Fibroblast of lung (primary cell): ENCODE measurements at places on chromosomes 6 and 20. TPM values are rescaled to one million over a fixed set of nuclear protein-coding genes. Genes with fewer than 3 reads are reported as not detected.

DNA sequence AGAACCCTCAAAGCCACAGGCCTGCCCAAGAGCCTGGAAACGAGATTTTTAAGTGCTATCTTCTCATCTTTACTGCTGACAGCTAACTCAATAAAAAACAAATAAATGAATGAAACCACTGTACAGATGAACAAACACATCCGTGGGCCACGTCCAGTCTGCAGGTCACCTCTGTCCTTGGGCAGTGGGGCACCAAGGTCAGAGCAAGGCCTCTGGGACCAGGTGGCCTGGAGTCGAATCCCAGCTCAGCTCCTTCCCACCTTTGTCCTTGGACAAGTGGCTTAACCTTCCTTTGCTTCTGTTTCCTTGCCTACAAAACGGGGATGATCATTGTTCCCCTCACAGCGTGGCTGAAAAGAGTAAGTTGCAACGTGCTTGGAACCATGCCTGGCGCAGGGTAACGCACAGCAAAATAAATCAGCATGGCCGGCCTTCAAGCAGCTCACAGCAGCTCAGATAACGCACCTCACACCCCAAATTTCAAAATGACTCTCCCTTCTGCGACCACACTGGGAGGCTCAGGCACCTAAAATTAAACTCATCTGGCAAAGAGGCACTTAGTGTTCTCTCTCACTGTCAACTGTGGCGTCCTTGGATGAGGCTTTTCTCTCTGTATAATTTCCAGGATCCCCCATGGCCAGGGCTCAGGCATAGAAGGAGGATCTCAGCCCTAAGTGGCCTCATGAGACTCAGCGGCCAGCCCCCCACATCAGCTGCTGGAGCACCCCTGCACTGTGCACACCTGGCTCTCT lies 35.7 kb downstream of the RRBP1 start:
- no peak overlapping the region for H3K4me3 ChIP-seq
- no peak for DNase-seq
- H3K27me3 ChIP-seq = no peaks in the 10 kb centered on the region

- no peak for DNase-seq
- H3K36me3 ChIP-seq = peaks cover 8% of the 10 kb centered on the region
- H3K27ac ChIP-seq = no peak overlapping the region
- no peaks in the 10 kb centered on the region for H3K27me3 ChIP-seq
- no peak overlapping the region for H3K4me3 ChIP-seq
Observed at GRCh38 chr6:143505537-143505936, 6.0 kb downstream of the FUCA2 start.

DNA sequence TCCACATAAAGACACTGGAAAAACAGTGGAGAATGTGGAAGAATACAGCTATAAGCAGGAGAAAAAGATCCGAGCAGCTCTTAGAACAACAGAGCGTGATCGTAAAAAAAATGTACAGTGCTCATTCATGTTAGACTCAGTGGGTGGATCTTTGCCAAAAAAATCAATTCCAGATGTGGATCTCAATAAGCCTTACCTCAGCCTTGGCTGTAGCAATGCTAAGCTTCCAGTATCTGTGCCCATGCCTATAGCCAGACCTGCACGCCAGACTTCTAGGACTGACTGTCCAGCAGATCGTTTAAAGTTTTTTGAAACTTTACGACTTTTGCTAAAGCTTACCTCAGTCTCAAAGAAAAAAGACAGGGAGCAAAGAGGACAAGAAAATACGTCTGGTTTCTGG lies 57.1 kb downstream of the MAP3K4 start:
- no peaks in the 10 kb centered on the region for H3K36me3 ChIP-seq
- H3K27ac ChIP-seq = no peak overlapping the region
- no peaks in the 10 kb centered on the region for H3K4me1 ChIP-seq
- H3K27me3 ChIP-seq = no peaks in the 10 kb centered on the region

GRCh38 chr6:37141281-37142049 lies 28.5 kb upstream of the PIM1 start:
- H3K4me3 ChIP-seq = no peak overlapping the region
- H3K27ac ChIP-seq = no peak overlapping the region
- DNase-seq = peak; percentile 83
- no peaks in the 10 kb centered on the region for H3K36me3 ChIP-seq
- H3K4me1 ChIP-seq = peaks cover 24% of the 10 kb centered on the region

- DNase-seq = no peak
- H3K27ac ChIP-seq = no peak overlapping the region
- no peak overlapping the region for H3K4me3 ChIP-seq
- H3K27me3 ChIP-seq = peaks cover 7% of the 10 kb centered on the region
- H3K4me1 ChIP-seq = no peaks in the 10 kb centered on the region
Observed at GRCh38 chr6:30857549-30857948, 26.8 kb upstream of the DDR1 start.

DNA sequence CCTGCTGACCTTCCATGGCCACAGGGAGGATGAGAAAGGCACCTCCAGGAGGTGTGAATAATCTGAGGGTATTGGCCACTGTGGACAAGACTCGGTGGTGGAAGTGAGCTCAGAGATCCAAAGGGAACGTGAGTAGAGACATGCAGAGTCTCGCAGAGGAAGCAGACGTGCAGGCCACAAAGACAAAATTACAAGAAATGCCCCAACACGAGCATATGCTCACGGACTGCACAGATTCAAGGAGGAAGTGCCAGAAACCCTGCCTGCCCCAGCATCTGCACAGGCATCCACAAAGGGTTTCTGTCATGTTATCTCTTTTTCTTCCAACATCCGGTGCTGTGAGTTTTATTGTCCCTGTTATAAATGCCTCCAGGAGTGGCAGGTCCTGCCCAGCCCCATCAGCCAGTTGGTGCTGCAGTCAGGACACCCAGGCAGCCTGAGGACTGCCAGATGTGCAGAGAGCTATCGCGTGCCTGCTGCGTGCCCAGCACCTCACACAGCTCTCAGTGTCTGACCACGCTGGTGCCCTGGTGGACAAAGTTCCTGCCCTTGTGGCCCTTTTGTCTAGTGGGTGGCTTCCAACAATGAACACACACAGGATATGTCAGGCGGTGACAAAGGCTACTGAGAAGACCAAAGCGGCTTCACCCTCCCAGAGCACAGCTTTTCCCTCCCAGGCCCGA lies 34.0 kb upstream of the FANCE start:
- H3K36me3 ChIP-seq = peaks cover 16% of the 10 kb centered on the region
- no peak for DNase-seq
- no peaks in the 10 kb centered on the region for H3K27me3 ChIP-seq
- peaks cover 26% of the 10 kb centered on the region for H3K4me1 ChIP-seq

- H3K36me3 ChIP-seq = no peaks in the 10 kb centered on the region
- no peaks in the 10 kb centered on the region for H3K4me1 ChIP-seq
- H3K27me3 ChIP-seq = no peaks in the 10 kb centered on the region
- H3K27ac ChIP-seq = no peak overlapping the region
- DNase-seq = no peak
Observed at GRCh38 chr6:38625217-38625616, 14.5 kb downstream of the BTBD9 start.

GRCh38 chr20:45595235-45595634 lies 16.2 kb upstream of the WFDC8 start:
- no peak overlapping the region for H3K4me3 ChIP-seq
- H3K4me1 ChIP-seq = no peaks in the 10 kb centered on the region
- H3K27ac ChIP-seq = no peak overlapping the region
- no peak for DNase-seq

- H3K27me3 ChIP-seq = no peaks in the 10 kb centered on the region
- H3K36me3 ChIP-seq = no peaks in the 10 kb centered on the region
- H3K27ac ChIP-seq = no peak overlapping the region
Observed at GRCh38 chr6:122494665-122495272, 23.2 kb upstream of the SERINC1 start.

DNA sequence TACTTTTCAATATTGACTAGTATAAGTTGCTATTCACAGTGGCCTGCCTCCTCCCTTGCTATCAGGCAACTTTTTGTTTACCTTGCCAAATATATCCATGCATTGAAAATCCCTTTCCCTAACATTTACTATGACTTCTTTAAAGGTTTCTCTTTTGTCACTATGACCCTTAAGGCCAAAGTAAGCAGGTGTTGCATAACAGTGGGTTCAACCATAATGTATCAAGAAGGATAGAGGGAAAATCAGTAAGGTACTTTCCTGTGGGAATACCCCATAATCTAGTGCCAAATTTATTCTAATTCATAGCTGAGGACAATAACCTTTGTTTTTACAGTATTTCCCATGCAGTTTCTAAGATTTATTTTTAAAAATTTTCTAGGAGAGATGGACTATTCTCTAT lies 527.6 kb downstream of the CDKAL1 start:
- DNase-seq = no peak
- H3K4me1 ChIP-seq = no peaks in the 10 kb centered on the region
- no peaks in the 10 kb centered on the region for H3K36me3 ChIP-seq
- no peak overlapping the region for H3K4me3 ChIP-seq
- no peak overlapping the region for H3K27ac ChIP-seq
- no peaks in the 10 kb centered on the region for H3K27me3 ChIP-seq

- no peaks in the 10 kb centered on the region for H3K36me3 ChIP-seq
- no peak for DNase-seq
- no peak overlapping the region for H3K27ac ChIP-seq
- H3K4me1 ChIP-seq = peaks cover 4% of the 10 kb centered on the region
- H3K4me3 ChIP-seq = no peak overlapping the region
Observed at GRCh38 chr6:33716379-33716778, 4.9 kb upstream of the UQCC2 start.

MATN4 gene
- total RNA-seq = under 0.01 TPM in 2 replicates

MMS22L gene
- total RNA-seq = 6.2 and 11.1 TPM in 2 replicates

KIAA1586 gene
- 17.3 and 18.2 TPM in 2 replicates for total RNA-seq
